ENCODE measurements at places on chromosomes 3 and 15. TPM values are rescaled to one million over a fixed set of nuclear protein-coding genes. Genes with fewer than 3 reads are reported as not detected.

DNA sequence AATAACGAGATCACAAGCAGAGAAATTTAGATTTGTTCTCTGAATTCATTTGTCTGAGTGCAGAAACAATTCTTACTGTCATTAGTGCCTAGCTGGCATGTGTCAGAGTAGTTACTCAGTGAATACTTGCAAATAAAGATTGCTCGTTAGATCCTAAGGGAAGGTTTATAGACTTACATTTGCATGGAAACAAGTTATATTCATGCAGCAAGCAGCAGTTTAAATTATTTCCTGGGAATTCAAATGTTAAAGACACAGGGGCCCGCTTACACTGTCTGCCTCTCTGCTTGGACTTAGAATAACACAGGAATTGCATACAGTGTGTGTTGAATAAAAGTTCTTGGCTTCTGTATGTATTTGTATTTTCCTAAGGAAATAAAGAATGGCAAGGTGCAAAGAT lies 680.6 kb upstream of the NECTIN3 start:
- H3K36me3 ChIP-seq, result no peaks in the 10 kb centered on the region
- H3K27me3 ChIP-seq, result no peaks in the 10 kb centered on the region
- no peak for DNase-seq
- H3K27ac ChIP-seq, result no peak overlapping the region
- H3K4me3 ChIP-seq, result no peak overlapping the region

The SLC12A8 gene
- total RNA-seq, result not detected

- no peak overlapping the region for H3K4me3 ChIP-seq
- H3K27ac ChIP-seq, result no peak overlapping the region
- DNase-seq, result no peak
- no peaks in the 10 kb centered on the region for H3K4me1 ChIP-seq
Observed at GRCh38 chr3:196135693-196136639, 54.1 kb upstream of the TFRC start.

- H3K36me3 ChIP-seq, result no peaks in the 10 kb centered on the region
- no peaks in the 10 kb centered on the region for H3K27me3 ChIP-seq
- H3K27ac ChIP-seq, result no peak overlapping the region
- H3K4me3 ChIP-seq, result no peak overlapping the region
- no peak for DNase-seq
Observed at GRCh38 chr15:64348455-64348854, 7.5 kb downstream of the CSNK1G1 start.

The BOC gene
- total RNA-seq, result not detected

The TP63 gene
- 0.55 TPM for total RNA-seq

DNA sequence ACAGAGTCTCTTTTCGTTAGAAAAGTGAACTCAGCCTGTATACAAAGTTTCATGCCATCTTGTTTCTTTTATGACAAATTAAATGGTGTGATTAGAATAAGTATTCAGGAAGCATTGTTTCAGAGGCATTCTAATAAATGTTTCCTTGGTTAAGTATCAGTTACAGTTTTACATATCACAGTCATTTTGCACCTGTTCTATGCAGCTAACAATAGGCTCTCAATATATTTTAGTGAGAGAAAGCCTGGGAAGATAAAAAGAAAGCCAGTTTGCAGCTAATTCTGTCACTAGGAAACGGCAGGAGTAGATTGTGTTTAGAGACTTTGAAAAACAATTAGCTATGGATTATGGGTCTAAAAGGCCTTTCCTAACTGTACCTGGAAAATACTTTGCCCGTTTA lies 252.8 kb downstream of the ZIC1 start:
- no peak overlapping the region for H3K27ac ChIP-seq
- no peaks in the 10 kb centered on the region for H3K4me1 ChIP-seq
- DNase-seq, result no peak

- H3K36me3 ChIP-seq, result no peaks in the 10 kb centered on the region
- no peak for DNase-seq
- no peak overlapping the region for H3K27ac ChIP-seq
- no peaks in the 10 kb centered on the region for H3K4me1 ChIP-seq
- no peaks in the 10 kb centered on the region for H3K27me3 ChIP-seq
- H3K4me3 ChIP-seq, result no peak overlapping the region
Observed at GRCh38 chr3:23304424-23304823, 101.3 kb downstream of the UBE2E2 start.

GRCh38 chr3:169082076-169082475 lies 581.4 kb downstream of the MECOM start:
- H3K36me3 ChIP-seq, result no peaks in the 10 kb centered on the region
- H3K27ac ChIP-seq, result no peak overlapping the region

- DNase-seq, result no peak
- H3K27me3 ChIP-seq, result no peaks in the 10 kb centered on the region
- no peak overlapping the region for H3K4me3 ChIP-seq
- H3K27ac ChIP-seq, result no peak overlapping the region
- no peaks in the 10 kb centered on the region for H3K36me3 ChIP-seq
Observed at GRCh38 chr3:40206522-40206921, 103.0 kb upstream of the EIF1B start.

DNA sequence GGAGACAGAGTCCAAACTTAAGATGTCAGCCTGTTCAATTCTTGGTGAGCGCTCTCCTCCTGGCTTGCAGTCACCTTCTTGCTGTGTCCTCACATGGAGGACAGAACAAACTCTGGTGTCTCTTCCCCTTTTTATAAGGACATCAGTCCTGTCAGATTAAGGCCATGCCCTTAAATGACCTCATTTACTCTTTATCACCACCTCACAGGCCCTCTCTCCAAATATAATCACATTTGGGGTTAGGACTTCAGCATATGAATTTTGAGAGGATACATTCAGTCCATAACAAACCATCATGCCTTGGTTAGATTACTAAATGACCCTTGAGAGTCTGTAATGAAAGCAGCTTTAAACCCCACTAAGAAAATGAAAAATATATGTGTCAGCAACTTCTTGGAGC lies 175.2 kb downstream of the TAFA4 start:
- no peaks in the 10 kb centered on the region for H3K36me3 ChIP-seq
- H3K4me3 ChIP-seq, result no peak overlapping the region
- no peaks in the 10 kb centered on the region for H3K4me1 ChIP-seq
- H3K27me3 ChIP-seq, result no peaks in the 10 kb centered on the region

The TIGIT gene
- 36.6 TPM for total RNA-seq

- no peak overlapping the region for H3K4me3 ChIP-seq
- no peaks in the 10 kb centered on the region for H3K27me3 ChIP-seq
- H3K4me1 ChIP-seq, result no peaks in the 10 kb centered on the region
- H3K36me3 ChIP-seq, result peaks cover 10% of the 10 kb centered on the region
- H3K27ac ChIP-seq, result no peak overlapping the region
- DNase-seq, result no peak
Observed at GRCh38 chr3:16427103-16427965, 86.2 kb downstream of the RFTN1 start.

GRCh38 chr15:78259232-78259631 lies 5.1 kb upstream of the DNAJA4 start:
- no peaks in the 10 kb centered on the region for H3K36me3 ChIP-seq
- H3K27ac ChIP-seq, result no peak overlapping the region
- no peak overlapping the region for H3K4me3 ChIP-seq
- H3K4me1 ChIP-seq, result no peaks in the 10 kb centered on the region
- DNase-seq, result no peak

GRCh38 chr15:79434361-79434760 lies 2.2 kb downstream of the MINAR1 start:
- H3K36me3 ChIP-seq, result no peaks in the 10 kb centered on the region
- H3K4me3 ChIP-seq, result no peak overlapping the region
- H3K4me1 ChIP-seq, result no peaks in the 10 kb centered on the region
- no peak for DNase-seq
- peaks cover 12% of the 10 kb centered on the region for H3K27me3 ChIP-seq

DNA sequence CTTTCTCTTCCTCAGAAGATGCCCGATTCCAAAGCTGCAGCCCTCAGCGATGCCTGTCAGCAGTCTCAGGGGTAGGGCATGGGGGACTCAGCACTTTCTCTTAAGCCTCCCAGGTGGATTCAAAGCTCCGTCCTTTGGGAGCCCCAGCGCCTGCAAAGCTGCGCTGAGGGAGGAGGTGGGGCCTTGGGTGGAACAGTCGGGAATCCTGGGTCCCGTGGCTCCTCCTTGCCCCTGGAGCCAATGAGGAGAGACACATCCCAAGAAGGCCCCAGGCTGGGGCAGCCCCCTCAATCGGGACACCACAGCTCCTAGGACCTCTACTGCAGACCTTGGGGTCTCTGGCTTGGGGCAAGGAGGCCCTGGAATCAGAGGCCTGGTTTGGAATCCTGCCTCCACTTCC lies 227.5 kb upstream of the IGF1R start:
- no peak for DNase-seq
- no peaks in the 10 kb centered on the region for H3K36me3 ChIP-seq
- H3K4me1 ChIP-seq, result peaks cover 6% of the 10 kb centered on the region
- peak overlapping the region; percentile 19 for H3K4me3 ChIP-seq

The GOLGA8J gene
- 0.20 TPM for total RNA-seq

The SMCO1 gene
- not detected for total RNA-seq

GRCh38 chr3:129461461-129462146 lies 21.6 kb downstream of the IFT122 start:
- H3K4me1 ChIP-seq, result no peaks in the 10 kb centered on the region
- H3K27ac ChIP-seq, result no peak overlapping the region
- no peak overlapping the region for H3K4me3 ChIP-seq

The IQSEC1 gene
- 82.0 TPM for total RNA-seq

GRCh38 chr3:39000008-39000450 lies 51.7 kb downstream of the SCN11A start:
- H3K27me3 ChIP-seq, result no peaks in the 10 kb centered on the region
- no peak overlapping the region for H3K4me3 ChIP-seq
- H3K4me1 ChIP-seq, result no peaks in the 10 kb centered on the region

GRCh38 chr3:59885101-59885500 lies 835.3 kb upstream of the CFAP20DC start:
- H3K27ac ChIP-seq, result no peak overlapping the region
- DNase-seq, result no peak
- no peaks in the 10 kb centered on the region for H3K36me3 ChIP-seq
- H3K27me3 ChIP-seq, result no peaks in the 10 kb centered on the region
